ENCODE measurements at places on chromosomes 1 and 21.
A peak's percentile ranks its signal among the peaks of the same experiment; 100 is the strongest.

DNA sequence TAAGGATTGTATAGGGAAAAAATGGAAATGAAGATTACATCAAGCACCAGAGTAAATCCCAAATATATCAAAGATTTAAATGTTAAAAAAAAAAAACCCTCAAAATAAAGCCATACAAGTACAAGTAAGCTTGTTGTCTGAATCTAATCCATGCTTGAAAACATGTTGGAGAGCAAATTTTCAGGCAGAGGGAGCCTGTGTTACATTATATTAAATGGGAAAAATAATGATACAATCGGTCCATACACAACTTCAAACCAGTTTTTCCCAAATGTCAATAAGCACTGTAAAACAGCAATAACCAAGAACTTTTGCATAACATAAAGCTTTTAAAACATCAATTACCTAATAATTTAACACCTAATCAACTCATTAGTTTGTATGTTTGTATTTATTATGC is 949.4 kb upstream of the ADGRL4 start:
- DNase-seq: no peak

GRCh38 chr1:183872403-183872802 is 67.5 kb downstream of the RGL1 start:
- peak; percentile 6 for DNase-seq

DNA sequence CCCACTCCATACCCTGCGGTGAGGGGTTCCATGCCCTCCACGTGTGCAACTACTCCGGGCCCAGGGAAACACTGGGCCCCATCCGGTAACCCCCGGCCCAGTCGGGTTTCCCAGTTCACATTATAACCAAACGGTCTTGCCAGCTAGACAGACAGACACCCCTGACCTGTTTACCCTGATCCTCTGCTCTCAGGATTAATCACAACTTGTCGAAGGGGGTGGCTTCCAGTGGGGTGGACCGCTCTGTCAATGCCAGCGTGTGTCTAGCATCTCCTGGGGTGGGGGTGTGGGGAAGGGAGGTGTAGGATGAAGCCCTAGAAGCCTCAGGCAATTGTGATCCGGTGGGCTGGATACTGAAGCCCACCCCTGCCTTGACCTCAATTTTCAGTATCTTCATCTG is 4.6 kb upstream of the OLIG2 start:
- DNase-seq: no peak

DNA sequence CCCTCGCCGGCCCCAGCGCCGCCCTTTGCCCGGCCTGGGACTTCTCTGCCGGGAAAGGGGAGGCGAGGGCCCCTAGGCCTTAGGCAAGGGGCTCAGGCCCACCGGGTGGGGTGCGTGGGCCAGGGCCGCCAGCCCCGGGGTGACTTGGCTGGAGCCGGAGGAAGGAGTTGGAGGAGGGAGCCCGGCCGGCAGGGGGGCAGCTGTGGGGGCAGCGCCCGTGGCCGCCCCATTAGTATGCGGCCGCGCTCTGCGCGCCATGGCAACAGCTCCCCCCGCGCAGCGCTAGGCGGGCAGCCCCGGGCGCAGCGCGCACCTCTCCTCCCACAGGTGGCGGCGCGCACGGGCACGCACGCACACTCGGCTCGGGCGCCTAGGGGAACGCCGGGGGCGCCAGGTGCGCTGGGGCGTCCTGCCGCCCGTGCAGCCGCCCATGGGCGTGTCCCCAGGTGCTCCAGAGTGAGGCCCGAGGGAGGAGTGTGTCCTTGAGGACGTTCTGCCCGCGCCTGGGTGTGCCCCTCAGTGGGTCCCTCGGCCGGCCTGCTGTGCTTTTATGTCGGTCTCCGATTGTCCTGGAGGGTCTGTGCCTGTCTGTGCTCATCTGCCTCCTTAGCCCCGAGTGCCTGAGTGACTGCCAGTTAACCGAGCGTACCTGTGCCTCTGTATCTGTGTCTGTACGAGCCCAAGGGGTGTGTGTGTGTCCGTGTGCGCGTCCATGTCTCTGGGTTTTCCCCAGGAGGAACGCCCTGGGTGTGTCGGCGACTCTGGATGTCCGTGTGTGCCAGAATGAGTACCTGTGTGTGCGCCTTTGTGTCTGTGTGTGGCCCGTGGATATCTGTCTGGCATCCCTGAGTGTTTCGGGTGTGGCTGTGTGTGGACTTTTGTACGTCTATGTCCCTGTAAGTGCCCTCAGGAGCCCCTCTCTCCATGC is 38.2 kb upstream of the WASF2 start:
- DNase-seq: no peak

- DNase-seq: peak; percentile 96
Measured at GRCh38 chr1:25695771-25696311, 79.2 kb downstream of the MAN1C1 start.

DNA sequence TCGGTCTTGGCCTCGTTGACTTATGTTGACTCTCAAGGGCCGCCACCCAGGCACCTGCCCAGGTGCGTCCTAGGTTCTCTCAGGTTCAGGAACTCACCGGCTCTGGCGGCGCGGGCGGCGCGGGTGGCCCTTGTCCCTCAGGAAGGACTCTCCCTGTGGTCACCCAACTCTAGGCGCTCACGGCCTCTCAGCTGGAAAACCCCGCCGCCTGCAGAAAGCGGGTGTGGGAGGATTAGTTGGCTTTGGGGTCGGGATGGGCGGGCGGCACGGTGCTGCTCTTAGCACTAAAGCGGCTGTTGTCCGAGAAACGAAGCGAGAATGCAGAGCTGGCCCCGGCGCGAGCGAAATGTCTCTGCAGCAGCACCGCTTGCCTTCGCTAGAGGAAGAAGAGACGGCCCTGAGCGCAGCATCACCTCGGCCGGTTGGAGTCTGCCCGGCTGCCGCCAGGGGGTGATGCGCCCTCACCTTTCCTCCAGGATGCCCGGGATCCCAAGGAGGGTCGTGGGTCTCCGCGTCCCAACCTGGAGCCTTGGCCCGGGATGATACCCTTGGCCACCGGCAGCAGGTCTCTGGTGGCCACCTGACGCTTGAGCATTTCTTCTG is 8.1 kb upstream of the TADA1 start:
- DNase-seq: no peak

- no peak for DNase-seq
Measured at GRCh38 chr21:38851101-38851500, 45.4 kb downstream of the ETS2 start.

GRCh38 chr1:27569506-27570291 is 34.2 kb downstream of the AHDC1 start:
- no peak for DNase-seq

DNA sequence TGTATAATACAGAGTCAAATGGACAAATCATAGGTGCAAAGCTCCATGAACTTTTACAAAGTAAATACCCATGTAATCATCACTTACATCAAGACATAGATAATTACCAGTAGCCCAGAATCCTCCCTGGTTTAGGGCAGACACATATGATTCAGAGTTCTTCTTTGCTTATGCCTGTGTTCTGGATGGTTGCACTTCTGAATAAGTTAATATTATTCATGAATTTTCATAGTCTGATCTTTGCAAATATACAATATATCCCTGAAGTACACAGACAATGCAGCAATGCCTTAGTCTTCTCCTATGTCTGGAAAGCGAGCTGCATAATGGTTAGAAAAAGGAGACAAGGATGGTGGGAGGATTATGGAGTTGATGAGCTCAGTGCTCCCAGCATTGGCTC is 122.4 kb upstream of the PLXNA2 start:
- no peak for DNase-seq

DNA sequence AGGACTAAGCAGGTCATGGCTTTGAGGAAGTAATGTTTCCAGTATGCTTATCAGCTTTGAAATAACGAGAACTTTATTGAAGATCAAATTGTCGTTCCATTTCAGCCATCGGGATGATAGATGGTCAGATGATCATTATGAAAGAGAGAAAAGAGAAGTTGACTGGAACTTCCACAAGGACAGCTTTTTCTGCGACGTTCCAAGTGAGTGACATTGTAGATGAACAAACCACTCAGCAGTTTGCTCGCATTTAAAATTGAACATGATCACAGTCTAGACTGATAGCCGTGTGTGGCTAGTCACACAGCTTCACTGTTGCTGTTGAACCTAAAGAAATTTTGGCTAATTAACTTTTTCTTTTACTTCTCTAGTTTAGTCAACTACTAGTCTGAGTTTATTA is 151.1 kb downstream of the TLR5 start:
- no peak for DNase-seq

DNA sequence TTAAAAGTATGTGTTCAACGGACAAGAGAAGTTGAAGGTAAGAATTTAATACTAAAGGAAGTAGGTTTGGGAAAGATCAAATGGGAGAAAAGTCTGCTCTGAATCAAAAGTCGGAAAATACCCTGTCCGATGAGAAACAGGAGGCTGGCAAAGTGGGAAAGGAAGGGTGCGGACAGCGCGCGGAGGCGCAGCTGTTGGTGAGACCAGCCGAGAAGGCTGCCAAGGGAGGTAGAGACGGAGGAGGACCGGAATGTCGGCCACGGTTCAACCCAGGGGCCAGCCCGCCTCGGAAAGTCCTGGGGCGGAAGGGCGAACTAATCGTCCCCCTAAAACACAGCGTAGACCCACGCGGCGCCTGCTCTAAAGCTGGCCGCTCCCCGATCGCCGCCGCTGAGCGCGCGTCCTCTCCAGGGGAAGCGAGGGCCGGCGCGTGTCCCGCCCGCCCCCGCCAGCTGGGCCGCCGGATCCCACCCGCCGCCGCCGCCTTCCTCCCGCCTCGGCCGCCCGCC is 639 bp upstream of the SPATA1 start:
- DNase-seq: no peak

DNA sequence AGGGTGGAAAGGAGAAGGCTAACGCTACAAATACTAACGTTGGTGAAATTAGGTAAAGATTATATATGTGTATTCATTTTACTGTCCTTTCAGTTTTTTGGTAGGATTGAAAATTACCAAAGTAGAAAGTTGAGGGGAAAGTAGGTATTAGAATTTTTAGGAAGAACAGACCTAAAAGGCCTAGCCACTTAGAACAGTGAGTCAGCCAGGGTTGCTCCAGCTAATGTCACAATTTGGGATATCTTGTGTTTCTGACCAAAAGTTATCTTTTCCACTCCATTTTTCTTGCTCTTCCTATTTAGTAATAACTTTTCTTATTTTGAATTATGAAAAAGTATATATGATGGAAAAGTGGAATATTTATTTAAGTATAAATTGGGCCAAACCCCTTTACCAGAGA is 40.1 kb downstream of the F3 start:
- DNase-seq: no peak

- DNase-seq: no peak
Measured at GRCh38 chr1:25559031-25559430, 15.6 kb downstream of the LDLRAP1 start.

- DNase-seq: no peak
Measured at GRCh38 chr21:41602531-41602930, 94.6 kb upstream of the TMPRSS2 start.

GRCh38 chr1:192954705-192955265 is 104.4 kb downstream of the UCHL5 start:
- peak; percentile 4 for DNase-seq

Measured in fibroblast of skin of right biceps (primary cell).